Stimulated activated CD4-positive, alpha-beta T cell treated with anti-CD3 and anti-CD28 coated beads, Interleukin-12 subunit alpha, Interleukin-12 subunit beta, amount 100 ng/mL, for 4 hours (primary cell): ENCODE measurements at places on chromosomes 3 and 15.

- no peak for DNase-seq
Observed at GRCh38 chr3:123688241-123688747, 103.4 kb upstream of the HACD2 start.

DNA sequence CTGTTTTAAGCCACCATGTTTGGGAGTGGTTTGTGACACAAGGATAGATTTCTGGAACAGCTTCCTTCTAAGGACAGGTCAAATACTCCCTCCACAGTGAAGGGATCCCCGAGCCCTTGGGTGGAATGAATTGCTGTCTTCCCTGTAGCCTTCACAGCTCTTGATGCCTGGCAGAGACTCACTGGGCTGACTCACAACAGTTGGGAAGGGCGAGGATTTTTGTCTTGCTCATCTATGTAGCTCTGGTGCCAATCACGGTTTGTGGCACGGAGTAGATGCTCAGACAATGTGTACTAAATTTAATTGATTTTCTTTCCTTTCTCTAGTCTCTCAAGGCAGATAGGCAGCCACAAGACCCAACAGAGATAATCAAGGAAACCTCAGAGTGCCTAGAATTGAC is 27.0 kb downstream of the CRYGS start:
- no peak for DNase-seq

- no peak for DNase-seq
Observed at GRCh38 chr15:65338823-65339222, 34.3 kb downstream of the RNU5B-1 start.

DNA sequence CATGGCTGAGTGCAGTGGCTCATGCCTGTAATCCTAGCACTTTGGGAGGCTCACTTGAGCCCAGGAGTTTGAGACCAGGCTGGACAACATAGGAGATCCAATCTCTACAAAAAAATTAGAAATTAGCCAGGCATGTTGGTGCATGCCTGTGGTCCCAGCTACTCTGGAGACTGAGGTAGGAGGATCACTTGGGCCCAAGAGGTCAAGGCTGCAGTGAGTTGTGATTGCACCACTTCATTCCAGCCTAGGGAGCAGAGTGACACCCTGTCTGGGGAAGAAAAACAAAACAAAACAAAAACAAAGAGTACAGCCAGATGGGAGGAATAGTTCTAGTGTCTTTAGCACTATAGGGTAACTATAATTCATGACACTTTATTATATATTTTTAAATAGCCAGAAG is 26.2 kb upstream of the COMMD4 start:
- no peak for DNase-seq

- DNase-seq: no peak
Observed at GRCh38 chr3:100972867-100973266, 20.4 kb downstream of the ABI3BP start.

DNA sequence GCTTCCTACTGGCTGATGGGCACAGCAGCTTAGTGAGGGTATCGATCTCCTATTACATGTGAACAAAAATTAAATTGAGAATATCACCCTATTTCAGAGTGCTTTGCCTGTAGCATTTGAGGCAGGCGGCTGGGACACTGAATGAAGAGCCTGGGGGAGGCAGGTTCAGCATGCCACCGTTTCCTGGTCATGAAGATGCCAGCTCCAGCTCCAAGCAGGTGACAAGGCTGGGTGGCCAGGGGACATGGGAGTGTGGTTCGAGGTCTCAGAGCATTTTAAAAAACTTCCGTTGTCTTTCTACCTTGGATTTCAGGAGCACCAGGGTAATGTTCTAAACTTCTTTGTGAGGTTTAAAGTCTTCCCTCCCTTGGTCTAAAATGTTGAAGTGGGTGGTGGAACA is 158.2 kb downstream of the RPLP1 start:
- DNase-seq: no peak

DNA sequence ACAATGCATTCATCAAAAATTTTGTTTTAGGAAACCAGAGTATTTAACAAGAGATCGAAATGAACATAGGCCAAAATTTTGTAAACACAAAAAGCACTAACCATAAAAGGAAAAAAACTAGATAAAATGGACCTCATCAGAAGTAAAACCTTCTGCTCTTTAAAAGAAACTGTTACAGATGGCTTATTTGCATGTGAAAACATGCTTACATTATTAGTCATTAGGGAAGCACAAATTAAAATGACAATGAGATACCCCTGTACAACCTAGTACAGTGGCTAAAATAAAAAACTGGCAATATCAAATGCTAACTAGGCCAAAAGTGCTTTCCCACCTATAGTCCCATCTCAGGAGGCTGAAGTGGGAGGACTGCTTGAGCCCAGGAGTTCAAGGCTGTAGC is 19.3 kb downstream of the UBR1 start:
- DNase-seq: no peak

DNA sequence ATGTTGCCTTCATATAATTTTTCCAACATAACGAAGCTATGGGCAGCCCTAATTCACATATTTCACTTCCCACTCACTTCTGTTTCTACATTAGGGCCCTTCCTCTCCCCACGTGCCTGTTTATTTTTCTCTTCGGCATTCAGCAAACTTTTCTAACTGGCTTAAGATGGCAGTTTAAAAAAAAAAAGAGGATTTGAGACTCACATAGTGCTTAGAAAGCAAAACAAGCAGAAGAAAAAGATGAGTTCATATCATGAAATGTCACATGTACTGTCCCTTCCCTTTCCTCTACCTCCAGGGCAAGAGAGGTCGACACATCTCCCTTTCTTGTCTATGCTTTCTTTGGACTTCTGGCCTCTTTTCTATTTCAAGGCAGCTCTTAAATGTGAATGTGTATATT is 30.6 kb downstream of the SLC49A4 start:
- no peak for DNase-seq

DNA sequence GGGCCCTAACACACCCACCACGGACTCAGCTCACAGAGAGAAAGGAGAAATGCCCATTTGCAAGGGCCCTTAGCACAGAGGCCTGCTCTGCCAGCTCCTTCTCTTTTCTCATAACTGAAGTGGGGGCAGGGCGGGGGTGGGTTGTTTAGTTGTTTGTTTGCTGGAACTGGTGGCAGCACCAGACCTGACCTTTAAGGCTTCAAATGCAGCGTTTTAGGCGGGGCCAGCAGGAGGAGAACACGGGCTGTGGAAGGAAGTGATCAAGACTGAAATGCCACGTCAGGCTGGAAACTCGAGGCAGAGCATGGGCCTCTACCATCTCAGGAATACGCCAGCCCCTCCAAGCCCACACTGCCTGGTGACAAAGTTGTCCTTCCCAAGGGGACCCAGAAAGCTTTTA is 9.3 kb downstream of the CACNA2D2 start:
- no peak for DNase-seq

GRCh38 chr3:174862101-174862500 is 3.0 kb downstream of the NAALADL2 start:
- DNase-seq: no peak

GRCh38 chr3:188660415-188660814 is 506.5 kb downstream of the LPP start:
- no peak for DNase-seq

GRCh38 chr3:29759411-29760225 is 478.7 kb downstream of the RBMS3 start:
- no peak for DNase-seq

- DNase-seq: no peak
Observed at GRCh38 chr3:18847583-18848197, 300.6 kb upstream of the KCNH8 start.

- DNase-seq: no peak
Observed at GRCh38 chr15:44308415-44308814, 19.9 kb downstream of the GOLM2 start.

DNA sequence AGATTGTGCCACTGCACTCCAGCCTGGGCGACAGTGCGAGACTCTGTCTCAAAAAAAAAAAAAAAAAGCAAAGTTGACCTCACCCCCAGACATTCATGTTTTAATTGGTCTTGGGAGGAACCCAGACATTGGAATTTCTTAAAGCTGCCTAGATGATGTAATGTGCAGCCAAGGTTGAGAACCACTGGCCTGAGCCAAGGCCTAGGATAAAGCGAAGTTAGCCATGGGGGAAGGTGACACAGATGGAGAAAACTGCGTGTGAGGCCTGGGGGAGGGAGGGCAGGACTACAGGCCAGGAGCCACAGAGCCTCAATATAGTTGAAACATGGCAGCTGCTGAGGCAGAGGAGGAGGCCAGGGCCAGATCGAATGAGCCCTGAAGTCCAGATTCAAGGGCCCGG is 21.0 kb downstream of the GLB1 start:
- DNase-seq: no peak

DNA sequence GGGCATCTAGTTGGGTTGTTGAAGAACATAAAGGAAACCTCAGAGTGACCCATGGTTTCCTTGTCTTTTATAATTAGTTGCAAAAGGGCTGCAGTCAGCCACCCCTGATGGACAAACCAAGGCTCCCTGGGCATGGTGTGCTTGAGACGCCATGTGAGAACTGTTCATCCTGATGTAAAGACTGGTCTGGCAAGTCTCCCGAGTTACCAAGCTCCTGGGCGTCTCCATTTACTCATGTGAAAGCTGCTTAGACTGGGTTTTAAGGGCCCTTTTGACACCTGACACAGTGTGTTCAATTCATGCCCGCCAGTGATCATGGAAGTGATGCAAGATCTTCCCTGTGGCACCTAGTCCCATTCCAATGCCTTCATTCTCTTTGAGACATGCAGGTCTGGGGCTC is 49.4 kb downstream of the GRK7 start:
- no peak for DNase-seq

GRCh38 chr3:154464440-154465190 is 34.6 kb upstream of the GPR149 start:
- DNase-seq: no peak

DNA sequence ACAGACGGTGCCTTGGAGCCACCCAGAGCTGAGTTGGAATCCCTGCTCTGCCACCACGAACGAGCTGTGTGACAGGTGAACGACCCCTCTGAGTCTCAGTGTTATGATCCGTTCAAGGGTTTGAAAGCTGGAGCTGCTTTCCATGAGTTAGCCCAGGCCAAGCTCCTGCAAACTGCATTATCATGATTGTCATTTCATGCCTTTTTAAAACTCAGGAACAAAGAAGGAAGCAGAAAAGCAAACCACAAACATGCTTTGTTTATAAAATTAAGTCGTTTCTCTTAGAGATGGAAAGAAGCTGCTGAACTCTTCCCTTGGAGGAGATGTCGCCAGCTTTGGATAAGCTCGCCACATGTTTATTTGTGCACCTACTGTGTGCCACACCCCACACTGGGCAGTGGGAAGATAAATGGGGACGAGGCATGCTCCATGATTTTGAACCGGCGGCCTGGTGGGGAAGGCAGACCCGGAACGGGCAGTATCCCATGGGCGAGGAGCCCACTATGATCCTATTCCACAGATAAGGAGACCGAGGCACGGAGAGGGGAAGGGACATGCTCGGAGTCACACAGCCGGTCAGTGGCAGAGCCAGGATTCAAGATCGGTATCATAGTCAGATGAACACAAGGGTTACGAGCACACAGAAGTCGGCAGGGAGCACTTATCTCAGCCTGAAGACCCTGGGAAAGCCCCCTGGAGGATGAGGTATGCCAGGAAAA is 15.9 kb downstream of the HRH1 start:
- no peak for DNase-seq

DNA sequence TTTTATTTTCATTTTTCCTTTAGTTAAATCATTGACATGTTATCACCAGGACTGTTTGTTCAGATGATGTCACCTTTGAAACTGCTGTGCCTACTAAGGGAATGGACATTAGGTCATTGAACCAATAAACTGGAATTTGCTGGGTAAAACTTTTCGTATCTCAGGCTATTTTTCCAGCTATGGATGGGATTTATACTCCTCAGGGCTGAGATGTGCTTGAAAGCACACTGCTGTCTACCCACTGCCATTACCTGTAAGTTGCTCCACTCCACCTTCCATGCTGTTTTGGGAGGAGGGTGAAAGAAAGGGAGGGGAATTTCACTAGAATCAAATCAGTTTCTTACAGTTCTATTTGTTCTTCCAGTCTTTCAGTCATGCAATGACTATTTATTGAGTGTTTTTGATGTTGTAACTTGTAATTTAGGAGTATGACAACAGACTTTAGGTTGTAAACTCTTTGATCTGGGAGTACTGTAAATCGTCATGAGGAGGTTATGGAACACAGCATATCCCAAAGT is 11.3 kb downstream of the EHD4 start:
- no peak for DNase-seq

DNA sequence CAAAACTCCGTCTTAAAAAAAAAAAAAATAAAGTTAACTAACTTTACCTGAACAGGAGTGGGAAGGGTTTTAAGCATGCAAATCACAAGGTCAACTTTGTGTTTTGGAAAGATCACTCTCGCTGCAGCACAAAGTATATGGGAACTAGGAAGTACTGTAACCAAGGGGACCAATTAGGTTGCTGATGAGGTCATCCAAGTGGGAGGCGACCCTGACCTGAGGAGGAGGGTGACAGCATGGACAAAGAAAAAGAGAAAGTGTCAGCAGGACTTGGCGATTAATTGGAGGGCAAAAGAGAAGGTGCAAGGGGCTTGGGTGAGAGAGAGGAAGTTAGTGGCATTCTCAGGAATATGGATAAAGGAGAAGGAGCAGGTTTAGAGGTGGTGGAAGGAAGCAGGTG is 89.5 kb upstream of the ZBED2 start:
- no peak for DNase-seq

DNA sequence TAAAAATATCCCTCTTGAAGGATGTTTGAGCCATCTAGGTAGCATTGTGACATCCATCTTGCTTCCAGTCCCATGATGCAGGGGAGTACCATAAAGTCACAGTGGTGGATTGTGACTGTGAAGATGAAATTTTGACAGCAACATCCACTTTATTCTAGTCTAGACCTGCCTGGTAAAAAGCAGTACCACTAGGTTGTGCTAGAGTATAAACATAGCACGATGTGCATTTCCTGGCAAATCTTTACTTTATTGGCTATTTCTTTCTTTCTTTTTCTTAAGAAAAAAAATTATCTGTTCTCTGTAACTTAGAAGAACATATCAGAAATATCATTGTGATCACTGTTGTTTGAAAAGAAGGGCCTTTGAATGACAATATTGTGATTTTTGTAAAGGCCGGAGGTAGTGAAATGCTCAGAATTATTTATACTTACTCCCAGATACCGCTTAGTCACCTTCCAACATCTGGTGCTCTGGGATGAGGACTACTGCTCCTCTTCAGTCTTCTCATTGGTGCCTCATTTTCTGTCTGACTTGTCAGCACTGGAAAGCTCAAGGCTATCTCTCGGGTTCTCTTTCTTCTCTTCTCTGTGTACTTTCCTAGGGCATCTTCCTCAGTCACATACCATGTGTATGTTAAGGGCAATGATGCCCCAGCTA is 35.6 kb downstream of the AGBL1 start:
- DNase-seq: no peak

DNA sequence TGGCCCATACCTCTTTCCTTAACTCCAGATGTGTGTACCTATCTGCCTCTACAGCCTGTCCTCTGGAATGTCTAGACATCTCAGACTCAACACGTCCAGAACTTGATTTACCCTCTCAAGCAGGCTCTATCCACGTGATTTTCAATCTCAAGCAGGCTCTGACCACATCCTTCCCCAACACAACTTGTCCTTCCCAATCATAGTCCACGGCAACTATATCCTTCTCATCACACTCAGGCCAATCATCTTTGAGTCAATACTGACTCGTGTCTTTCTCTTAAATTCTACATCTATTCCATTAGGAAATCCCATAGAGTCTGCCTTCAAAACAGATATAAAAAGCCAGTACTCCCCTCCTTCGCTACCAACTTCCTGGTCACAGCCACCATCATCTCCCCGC is 70.4 kb downstream of the FOXP1 start:
- DNase-seq: no peak
